ENCODE measurements at places on chromosomes 3 and 15.

GRCh38 chr3:190517687-190518086 lies 3.8 kb downstream of the IL1RAP start:
- peak; percentile 38 for DNase-seq

DNA sequence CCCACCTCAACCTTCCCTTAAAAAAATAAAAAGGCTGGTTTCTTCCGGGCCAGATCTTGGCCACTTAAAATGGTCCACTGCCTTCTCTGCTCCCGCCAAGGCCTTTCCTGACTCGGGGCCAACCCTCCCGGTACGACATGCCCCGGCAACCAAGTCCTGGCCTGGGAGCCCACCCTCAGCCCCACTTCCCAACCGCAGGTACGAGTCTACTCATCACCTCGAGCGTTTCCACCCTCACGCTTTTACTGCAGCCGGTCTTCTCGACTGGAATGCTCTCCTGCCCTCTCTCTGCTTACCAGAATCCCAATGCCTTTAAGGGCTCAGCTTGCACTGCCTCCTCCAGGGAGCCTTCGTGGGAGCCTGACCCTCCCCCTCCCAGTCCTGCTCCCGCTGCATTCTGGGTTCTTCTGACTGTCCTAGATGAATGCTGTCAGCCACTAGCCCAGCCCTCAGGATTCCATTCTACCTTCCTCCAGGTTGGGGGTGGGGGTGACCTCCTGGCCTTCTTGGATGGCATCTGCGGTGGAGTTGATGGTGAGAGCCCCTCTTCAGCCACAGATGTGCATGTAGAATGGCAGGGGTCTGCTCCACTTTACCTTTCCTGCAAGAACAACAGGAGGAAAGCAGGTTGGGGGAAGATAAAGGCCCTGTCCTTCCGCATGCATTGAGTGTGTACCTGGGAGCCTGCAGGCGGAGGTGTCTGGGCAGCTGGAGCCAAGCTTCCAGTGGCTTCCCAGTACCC lies 1.1 kb upstream of the CSRNP1 start:
- DNase-seq, result no peak

DNA sequence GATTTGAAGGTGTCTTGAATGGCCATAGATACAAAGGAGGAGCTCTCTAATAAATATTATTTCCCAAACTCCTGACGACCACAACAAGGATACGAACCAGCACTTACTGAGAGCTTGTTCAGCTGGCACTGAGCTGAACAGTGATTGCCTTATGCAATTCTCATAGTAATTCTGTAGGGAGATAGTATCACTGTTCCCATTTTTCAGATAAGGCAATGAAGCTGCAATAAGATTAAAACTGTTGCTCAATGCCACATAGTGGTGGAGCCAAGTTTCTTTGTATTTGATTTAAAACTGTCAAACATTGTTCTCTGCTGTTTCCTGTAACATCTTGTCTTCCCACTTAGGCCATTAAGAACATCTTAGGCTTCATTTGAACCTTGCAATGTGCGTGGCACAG lies 163.9 kb downstream of the RPLP1 start:
- no peak for DNase-seq

- no peak for DNase-seq
These were observed 108.8 kb upstream of the PTX3 start for GRCh38 chr3:157327837-157328236.

All from GF-D8 (cell line).